ENCODE measurements at places on chromosomes 1 and 21. TPM values are rescaled to one million over a fixed set of nuclear protein-coding genes. Genes with fewer than 3 reads are reported as not detected.

ST6GALNAC3 gene
- 3.3 TPM for total RNA-seq

DPT gene
- total RNA-seq, result 0.45 TPM

BTBD19 gene
- 1.6 TPM for total RNA-seq

PPCS gene
- 60.8 TPM for total RNA-seq

NLRP3 gene
- total RNA-seq, result 0.37 TPM

PRAMEF15 gene
- total RNA-seq, result not detected

S100A5 gene
- not detected for total RNA-seq

BARHL2 gene
- total RNA-seq, result 0.14 TPM

VASH2 gene
- total RNA-seq, result 42.9 TPM

KIF21B gene
- total RNA-seq, result 0.22 TPM

PRUNE1 gene
- 25.7 TPM for total RNA-seq

KRTAP7-1 gene
- total RNA-seq, result not detected

LYST gene
- total RNA-seq, result 14.1 TPM

OLFML2B gene
- total RNA-seq, result 8.6 TPM

Data from motor neuron (in vitro differentiated cells).